Effector CD8-positive, alpha-beta T cell (primary cell): ENCODE measurements at places on chromosomes 3 and 15.

DNA sequence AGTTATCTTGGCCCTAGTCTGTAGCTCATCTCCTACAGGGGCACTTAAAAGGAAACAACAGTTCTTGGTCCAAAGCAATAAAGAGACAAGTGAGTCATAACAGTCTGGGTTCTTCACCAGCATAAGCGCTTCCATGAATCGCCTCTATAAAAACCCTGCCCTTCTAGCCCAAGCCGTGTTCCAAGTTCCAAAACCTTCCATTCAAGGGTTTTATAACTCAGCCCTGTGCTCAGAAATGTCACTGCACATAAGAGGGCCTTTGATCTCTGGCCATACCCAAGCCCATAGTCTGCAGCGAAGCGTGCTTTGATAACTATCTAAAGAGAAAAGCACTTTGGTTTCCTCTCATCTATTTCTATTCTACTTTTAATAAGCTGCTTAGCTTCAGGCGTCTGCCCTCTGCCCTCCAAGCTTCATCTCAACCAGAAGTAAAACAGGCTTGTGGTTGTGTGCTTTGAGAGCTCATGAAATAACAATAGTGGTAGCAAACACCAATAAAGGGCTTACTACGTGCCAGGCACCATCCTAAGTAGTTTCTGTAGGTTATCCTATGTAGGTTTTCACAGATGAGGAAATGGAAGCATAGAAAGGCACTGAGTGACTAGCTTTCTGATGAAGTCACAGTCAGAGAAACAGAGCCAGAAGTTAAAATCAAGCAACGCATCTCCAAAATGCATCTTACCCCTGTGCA, 64.0 kb upstream of the AKAP13 start:
- no peak for DNase-seq

DNA sequence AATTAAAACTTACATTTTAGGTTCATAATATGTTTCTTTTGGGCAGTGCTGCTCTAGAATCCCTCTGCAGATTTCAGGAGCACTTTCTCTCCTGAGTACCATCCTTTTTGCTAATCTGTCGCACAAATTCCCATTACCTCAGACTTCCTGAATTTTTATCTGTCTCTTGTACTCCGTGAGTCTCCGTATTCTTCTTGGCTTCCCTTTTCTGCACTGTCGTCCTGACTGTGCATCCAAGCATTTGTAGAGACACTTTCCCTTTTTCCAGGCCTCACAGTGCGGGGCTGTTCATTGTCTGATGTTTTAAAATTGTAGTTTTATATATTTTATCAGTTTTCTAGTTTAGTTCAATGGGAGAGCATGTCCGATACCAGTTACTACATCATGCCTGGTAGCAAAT, 27.3 kb downstream of the MEF2A start:
- DNase-seq: no peak

DNA sequence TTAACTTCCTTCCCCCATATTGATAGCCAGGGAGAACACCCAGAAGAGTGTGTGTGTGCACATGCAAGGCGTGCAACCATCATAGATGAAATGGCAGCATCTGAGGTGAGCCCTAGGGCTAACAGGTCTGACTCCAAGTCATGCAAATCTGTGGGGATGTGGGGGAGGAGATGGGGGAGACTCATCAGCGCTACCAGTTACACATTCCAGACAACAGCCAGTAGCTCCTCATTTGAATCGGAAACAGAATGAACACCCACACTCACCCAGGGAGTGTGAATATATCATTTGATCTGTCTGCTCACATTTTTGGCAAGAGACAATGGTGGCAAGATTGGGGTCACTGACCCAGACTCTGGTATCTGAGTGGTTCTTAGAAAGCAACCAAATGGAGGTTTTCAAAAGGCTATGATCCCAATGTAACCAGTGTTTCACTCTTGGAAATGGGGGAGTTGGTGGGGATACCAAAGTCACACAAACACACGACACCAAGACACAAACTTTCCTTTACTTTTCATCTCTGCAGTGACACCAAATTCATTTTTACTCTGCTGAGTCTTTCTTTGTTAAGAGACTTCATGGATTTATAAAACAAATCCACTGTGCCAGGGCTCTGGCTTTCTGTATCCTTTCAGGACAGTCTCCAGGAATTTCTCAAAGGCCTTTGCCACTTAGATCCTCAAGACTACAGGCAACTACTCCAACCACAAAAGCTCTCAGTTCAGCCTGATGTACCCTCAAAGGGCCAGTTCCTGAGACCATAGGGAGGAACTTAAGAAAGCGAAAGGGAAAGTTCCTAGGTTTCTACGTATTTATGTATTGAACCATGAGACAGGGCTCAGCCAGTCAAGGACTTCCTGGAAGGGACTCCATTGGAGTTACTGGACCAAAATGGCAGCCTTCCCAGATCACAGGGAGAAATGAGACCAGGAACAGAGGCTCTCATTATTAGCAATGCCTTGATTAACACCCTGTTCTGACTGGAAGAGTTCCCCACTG, 2.2 kb downstream of the CDCP1 start:
- no peak for DNase-seq

DNA sequence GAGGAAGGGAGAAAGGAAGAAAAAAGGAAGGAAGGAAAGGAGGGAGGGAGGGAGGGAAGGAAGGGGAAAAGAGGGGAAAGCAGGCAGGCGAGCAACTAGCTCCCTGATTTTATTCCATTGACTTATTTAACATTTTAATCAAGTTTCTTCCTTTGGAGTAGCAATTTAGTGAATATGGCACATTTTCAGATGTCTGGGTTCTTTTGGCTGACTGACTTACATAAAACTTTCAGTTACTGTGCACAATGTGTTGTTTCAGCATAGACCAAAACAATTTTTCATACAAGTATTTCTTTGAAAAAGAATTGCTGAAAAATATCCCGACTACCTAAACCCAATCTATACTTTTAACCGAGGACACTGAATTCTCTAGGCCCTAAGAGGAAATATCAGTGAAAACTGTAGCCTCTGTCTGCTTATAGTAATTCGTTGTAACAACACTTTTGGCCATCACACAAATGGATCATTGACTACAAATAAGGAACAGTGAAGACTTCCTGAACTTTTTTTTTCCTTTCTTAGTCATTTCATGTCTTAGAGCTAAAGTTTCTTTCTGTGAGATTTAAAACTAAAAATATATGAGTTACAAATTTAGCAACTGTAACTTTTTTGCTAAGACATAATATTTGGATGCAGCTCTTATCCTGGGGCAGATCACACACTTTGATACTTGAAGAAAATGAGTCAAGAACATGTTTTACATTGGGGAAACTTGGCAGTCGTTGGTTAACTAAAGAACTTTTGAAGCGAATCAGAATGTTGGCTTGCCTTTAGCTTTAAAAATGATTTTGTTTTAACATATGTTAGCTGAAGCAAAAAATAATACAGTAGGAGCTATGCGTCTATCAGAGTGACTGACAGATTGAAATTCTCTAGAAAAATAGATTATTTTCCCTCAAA, 79.6 kb downstream of the SOX2 start:
- DNase-seq: no peak

DNA sequence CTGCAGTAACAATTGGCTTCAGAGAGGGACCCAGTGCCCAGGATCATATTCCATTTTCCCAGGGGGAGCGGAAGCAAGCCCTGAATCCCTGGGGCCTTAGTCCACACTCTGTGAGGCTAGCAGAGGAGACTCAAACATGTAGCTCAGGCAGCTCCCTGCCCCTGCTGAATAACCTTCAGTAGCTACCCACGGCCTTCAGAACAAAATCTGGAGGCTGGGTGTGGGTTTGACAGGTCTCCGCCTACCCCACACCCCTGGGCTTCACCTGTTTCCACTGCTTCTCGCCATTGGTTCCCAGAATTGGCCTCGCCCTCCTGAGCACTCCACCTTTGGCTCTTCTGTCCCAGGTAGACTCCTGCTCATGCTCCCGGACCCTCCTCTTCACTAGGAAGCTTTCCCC, 93.6 kb upstream of the ATP2B2 start:
- no peak for DNase-seq

GRCh38 chr15:50830477-50831354, 65.2 kb upstream of the SPPL2A start:
- no peak for DNase-seq

- DNase-seq: no peak
These were observed 118.5 kb upstream of the LIPC start for GRCh38 chr15:58313304-58313703.

- no peak for DNase-seq
These were observed 104.2 kb downstream of the OXSM start for GRCh38 chr3:25894101-25894500.

GRCh38 chr3:108728934-108729333, 28.3 kb downstream of the RETNLB start:
- DNase-seq: no peak

DNA sequence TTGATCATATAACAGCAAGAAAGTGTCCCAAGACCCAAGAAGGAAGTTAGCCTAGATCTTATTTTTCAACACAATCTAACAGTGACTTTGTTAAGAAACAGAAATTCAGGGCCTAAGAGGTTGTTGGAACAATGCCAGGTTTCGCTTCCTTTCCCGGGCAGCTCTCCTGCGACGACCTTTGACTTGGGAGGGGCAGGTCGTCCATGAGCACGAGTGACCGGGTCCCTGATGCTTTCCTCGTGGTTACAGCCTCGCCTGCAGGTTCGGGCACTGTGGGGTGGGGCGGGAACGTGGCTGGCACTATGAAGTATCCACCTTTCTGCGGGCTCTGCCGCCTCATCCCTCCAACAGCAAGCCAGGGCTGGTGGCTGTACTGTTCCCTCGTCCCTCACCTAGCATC, 90.1 kb upstream of the RGMA start:
- no peak for DNase-seq

GRCh38 chr3:176799675-176800074, 397.6 kb downstream of the TBL1XR1 start:
- no peak for DNase-seq

DNA sequence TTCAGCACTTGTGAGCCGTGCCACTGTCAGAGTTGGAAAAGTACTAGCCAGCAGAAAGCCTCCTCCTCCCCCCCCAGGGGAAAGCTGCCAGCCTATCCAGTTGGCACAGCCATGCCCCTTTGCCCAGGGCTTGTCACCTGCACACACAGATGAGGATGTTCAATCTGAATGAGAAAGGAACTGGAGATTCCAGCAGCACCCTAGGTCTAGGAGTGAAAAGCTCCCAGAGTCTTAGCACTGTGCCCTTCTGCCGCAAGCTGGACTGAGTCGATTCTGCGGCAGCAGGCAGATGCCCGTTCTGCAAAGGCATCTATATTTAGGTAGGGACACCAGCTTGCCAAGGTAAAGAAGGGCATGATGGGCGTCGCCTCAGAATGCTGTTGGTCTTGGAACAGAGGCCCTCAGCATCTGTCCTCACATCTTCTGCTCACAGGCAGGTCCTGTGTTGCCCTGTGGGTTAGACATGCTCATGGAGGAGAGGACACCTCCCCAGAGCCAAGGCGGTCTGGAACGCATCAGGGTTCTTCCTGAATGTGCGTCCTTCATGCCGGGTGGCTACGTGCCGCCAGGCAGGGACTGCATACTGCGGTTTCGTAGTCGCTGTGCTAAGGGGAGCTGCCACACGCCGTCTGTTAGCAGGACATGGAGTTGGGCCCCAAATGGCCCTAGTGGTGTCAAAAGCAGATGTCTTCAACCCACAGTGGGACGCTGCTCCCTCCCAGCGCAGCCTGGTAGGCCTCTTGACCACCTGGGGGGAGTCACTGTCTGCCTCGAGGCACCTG, 109.5 kb downstream of the VGLL4 start:
- DNase-seq: no peak

- no peak for DNase-seq
These were observed 31.2 kb upstream of the TOP2B start for GRCh38 chr3:25695731-25696420.

DNA sequence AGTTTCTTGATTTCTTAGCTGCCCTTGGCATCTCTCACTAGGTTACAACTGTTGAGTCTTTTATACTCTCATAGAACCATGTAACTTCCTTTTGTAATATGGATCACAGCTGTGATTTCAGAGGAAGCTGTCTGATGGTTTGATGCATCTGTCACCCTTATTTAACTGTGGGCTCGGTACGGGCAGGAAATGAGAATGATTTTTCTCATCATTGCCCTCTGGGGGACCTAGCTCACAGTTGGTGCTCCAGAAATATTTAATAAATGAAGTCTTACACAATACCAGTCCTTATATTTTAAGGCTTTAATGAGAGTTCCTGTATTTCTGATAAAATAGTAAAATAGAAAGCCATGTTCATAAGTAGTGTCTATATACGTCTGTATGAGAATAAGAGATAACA, 151.2 kb downstream of the EBLN2 start:
- no peak for DNase-seq

- no peak for DNase-seq
These were observed 452 bp upstream of the SV2B start for GRCh38 chr15:91099616-91099994.

DNA sequence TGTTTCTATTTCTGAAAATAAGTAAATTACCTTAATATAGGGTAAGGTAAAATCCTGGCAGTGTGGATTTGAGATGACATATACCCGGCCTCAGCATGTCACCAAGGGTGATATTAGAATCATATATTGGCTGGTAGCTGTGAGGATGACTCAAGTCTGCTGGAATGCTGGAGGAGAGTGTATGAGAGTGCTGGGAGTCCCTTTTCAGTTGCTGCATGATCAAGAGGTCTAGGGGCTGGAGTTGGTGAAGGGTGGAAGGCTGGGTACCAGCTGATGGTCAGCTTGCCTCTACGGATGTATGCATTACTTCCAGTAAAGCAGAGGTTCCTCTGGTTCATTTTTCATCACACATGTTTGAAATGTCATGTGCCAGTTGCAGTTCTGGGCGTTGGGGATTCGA, 40.6 kb downstream of the SLC25A26 start:
- DNase-seq: no peak

DNA sequence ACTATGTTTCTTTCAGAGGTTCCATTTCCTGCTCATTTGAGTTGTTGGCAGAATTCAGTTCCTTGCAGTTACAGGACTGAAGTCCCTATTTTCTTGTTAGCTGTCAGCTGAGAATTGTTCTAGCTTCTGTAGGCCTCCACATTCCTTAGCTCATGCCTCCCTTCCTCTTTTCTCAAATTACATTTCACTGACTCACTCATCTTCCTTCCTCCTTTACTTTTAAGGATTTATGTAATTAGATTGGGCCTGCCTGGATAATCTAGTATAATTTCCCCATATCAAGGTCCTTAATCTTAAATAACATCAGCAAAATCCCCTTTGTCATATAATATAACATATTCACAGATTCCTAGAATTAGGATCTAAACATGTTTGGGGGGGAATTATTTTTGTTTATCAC, 40.6 kb upstream of the RBMS3 start:
- no peak for DNase-seq

GRCh38 chr3:188403404-188403803, 249.4 kb downstream of the LPP start:
- DNase-seq: no peak
